ENCODE measurements at places on chromosomes 16 and 17.

DNA sequence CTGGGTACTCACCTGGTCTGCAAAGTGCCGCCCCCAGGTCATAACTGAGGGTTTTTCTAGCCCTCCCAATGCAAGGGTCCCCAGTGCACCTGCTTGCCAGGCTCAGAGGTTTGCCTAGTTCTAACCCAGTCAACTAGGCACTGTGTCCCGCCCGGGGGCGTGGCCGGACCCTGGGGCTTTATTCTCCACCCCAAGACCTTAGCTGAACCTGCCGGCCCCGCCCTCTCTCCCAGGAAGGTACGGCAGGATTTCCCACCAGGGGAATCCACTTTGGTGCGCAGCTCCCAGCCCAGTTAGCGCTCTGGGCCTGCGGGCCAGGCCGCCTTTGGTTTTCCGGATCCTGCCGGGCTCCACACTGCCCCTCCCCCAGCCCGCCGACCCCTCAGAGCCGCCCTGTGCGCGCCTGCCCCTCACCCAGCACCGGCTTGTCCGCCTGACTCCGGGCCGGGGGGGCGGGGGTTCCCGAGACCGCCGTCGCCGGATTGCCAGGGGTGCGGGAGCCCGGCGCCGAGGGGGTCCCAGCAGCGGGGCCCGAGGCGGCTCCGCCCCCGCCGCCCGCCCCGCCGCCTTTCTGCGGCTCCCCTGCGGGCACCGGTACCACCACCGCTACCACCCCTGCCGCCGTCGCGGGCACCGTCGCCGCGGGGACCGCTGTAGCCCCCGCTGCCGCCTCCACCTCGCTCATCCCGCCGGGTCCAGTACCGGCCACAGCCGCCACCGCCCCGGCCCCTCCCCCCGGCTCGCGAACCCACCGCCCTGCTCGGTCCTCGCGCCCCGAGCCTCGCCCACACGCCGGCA, 424 bp downstream of the YBX2 start:
- DNase-seq, result no peak

DNA sequence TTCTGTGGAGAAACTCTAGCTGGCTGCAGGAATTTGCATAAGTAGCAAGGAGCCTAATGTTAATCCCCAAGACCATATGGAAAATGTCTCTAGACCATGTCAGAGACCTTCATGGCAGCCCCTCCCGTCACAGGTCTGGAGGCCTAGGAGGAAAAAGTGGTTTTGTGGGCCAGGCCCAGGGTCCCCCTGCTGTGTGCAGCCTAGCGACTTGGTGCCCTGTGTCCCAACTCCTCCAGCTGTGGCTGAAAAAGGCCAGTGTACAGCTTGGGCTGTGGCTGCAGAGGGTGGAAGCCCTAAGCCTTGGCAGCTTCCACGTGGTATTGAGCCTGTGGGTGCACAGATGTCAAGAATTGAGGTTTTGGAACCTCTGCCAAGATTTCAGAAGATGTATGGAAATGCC, 306.9 kb upstream of the CA10 start:
- DNase-seq, result no peak

DNA sequence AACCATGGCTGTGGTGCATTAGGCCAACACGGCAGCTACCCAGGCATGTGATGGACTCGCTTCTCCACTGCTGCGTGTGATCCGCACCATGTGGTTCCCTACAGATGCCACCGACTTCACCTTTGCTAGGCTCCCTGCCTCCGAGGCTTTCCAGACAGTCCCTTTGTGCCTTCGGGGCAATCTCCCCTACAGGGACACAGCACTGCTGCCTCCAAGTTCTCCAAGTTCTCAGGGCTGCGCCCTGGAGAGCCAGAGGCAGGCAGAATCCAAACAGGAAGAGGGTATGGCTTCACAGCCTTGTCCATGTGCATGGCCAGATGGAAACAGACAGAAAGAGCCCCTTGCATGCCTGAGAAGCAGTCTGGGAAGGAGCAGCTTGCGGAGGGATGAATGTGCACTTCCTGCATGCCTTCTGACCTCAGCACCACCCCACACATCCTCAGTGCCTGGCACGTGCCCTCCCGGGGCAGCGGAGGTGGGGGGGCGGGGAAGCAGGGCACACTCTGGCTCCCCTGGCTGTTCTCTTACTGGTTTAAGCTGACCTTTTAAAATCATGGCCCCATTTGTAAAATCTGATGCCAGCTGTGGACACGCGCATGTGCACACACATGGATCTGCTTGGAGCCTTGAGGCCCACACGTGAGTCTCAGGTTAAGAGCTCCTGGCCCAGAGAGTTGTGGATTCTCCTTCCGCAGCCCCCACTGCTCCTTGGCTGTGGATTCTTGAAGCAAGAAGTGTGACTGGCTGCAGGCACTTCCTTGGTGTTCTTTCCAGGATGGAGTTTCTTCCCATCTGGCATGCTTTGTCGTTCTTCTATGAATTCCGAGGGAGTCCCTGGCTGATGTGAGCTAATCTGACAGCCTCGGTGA, 55.3 kb upstream of the MTSS2 start:
- no peak for DNase-seq

- DNase-seq, result no peak
These were observed 2.0 kb downstream of the ADAT1 start for GRCh38 chr16:75621170-75621477.

- no peak for DNase-seq
These were observed 158.9 kb upstream of the CNTNAP4 start for GRCh38 chr16:76118344-76118743.

DNA sequence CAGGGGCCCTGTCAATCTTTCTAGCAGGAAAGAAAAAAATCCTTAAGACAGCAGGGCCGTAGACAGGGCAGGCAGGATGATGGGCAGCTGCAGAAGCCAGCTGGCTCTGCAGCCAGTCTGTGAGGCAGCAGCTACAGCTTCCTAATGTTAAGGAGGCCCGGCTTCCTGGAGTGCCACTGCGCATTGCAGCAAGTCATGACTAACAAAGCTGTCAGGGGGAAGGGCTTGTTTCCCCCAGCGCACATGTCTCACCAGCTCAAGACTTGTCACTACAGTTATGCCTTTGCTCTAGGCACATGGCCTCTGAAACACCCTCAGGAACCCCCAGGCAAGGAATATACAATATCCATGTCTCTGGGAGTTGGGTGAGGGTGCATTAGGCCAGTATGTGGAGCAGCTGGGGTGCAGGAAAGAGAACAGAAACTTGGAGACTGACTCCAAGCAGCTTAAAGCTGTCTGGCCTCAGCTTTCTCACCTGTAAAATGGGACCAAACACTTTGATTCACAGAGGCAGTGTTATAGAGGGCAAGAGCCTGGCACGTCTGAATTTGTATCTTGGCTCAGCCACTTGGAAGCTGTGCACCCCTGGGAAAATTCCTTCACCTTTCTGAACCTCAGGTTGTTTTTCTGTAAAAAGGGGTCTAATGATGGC, 220.0 kb downstream of the HAPSTR1 start:
- no peak for DNase-seq
